NAMALWA (cell line): ENCODE measurements at places on chromosomes 5 and 9.

DNA sequence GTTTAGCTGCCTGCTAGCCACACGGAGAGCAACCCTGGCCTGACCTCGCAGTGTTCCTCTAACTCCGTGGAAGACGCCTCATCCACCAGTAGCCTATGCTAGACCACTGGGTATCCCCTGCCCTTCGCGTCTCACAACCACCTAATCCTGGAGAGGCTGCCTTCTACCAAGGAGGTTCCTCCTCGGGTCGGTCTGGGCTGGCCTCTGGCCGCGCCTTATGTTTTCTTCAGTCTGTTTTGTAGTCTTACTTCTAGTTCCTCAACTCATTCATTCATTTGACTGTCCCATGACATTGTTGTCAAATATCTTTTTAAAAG, 1.6 kb upstream of the TPM2 start:
- no peak for DNase-seq

GRCh38 chr5:59301727-59302126, 591.8 kb downstream of the PDE4D start:
- DNase-seq: no peak

- DNase-seq: no peak
Measured at GRCh38 chr5:78781611-78782286, 133.2 kb upstream of the LHFPL2 start.

GRCh38 chr9:99130069-99130468, 25.2 kb downstream of the TGFBR1 start:
- peak; percentile 56 for DNase-seq

DNA sequence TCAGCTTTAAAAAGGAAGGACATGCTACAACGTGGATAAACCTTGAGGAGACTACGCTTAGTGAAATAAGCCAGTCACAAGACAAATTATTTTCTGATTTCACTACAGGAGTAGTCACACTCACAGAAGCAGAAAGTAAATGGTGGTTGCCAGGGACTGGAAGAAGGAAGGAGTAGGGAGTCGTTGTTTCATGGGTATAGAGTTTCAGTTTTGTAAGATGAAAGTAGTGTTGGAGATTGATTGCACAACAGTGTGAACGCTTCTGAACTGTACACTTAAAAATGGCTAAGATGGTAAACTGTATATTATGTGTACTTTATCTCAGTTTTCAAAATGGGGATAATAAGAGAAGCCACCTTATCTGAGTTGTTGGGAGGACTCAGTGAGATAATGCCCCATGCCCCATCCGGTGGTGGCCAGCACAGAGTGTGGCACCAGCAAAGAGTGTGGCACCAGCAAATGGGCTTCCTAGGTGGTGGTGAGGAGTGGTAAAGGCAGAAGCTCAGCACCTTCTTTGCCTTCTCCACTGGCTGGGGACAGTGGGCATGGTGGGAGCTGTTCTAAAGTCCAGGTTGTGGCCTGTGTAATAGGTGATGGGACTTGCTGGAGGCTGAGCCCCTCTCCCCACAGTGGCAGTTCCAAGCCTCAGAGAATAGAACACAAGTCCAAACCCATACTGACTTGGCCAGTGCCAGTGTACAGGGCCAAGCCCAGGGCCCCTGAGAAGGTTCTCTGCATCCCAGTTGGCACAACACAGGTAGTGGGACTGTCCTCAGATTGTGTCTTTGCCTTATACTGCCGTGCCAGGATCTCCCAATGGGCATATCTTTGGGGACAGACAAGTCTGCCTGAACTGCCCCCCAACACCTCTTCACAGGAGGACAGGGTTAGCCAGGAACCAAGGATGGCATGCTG, 4.4 kb downstream of the SLC22A4 start:
- no peak for DNase-seq

DNA sequence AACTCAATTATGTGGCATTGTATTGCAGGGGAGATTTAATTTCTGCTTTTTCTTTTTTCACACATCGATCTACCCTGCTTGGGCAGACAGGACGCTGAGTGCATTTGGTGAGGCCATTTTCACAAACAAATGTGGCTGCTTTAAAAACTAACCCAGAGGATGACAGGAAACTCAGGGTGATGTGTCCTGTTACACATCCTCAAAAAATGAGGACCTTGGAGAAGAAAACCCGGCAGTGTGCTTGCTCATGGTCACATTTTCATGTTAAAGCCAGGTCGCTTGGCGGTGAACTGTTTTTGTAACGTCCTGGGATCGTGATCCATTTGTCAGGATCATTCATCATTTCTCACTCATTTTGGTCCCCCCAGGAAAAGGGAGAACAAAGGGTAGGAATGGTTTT, 478.3 kb upstream of the ADAMTS16 start:
- DNase-seq: no peak

DNA sequence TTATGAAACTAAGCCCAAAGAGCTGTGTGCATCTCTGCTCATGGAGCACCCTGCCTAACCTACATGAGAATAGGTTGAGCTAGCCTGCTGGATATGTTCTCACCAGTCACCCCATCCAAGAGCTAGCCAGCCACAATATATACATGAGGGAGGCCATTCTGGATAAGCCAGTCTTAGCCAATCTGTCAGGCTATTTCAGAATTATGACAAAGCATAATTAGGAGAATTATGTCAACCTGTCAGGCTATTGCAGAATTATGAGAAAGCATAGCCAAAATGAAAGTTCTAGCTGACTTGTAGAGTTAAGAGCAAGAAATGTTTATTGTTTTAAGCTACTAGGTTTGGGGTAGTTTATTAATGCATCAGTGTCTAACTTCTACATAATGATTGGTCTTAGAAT, 189.8 kb downstream of the WDR70 start:
- no peak for DNase-seq

- DNase-seq: no peak
Measured at GRCh38 chr9:133276001-133276884, 1.2 kb upstream of the ABO start.

DNA sequence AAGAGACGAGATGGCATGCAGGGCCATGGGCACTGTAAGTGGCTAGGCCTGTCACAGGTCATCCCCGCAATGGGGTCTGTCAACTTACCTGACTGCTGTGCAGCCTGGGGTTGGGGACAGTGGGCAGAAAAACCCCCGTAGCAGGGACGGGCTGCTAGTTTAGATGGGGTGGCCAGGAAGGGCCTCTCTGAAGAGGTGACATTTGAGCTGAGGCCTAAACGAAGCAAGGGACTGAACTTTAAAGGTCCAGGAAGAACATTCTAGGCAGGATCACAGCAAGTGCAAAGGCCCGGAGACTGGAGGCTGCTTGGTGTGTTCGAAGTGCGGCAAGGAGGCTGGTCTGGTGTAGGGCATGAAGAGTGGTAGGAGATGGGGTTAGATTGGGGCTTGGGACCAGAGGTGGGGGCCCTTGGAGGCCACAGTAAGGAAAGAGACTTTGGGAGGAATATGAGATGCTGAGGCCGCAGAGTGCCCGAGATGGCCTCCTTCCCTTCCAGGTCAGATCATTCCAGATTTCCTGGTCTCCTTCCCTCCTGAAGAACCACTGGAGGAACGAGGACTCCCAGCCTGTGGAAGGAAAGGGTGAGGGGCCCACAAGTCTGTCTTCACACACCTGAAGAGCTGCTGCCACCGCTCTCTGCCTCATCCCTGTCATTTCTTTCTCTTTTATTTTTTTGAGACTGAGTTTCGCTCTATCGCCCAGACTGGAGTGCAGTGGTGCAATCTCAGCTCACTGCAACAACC, 37.9 kb upstream of the SH3PXD2B start:
- DNase-seq: no peak

DNA sequence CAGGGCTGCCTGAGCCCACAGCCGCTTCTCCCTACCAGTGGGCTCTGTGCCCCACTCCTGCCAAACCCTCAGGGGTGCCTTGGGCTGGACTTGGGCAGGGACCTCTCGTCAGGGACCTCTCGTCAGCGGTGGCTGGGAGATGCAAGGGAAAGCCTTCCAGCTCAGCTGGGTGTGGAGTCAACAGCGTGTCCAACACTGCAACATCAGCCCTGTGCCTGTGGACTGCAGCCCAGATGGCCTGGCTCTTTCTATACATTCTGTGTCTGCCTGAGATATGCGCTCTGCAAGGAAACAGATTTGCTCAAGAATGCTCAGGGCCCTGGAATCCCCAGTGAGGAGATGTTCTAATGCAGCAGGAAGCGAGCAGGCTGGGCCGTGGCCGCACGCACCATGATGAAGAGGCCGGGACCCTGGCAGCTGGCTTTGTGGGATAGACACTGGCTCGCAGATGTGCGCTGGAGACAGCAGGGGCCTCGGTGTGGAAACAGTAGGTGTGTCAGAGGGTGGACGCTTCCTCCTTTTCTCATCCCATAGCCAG, 85.0 kb upstream of the COL5A1 start:
- no peak for DNase-seq

- DNase-seq: no peak
Measured at GRCh38 chr5:134944630-134945029, 23.1 kb upstream of the CATSPER3 start.

DNA sequence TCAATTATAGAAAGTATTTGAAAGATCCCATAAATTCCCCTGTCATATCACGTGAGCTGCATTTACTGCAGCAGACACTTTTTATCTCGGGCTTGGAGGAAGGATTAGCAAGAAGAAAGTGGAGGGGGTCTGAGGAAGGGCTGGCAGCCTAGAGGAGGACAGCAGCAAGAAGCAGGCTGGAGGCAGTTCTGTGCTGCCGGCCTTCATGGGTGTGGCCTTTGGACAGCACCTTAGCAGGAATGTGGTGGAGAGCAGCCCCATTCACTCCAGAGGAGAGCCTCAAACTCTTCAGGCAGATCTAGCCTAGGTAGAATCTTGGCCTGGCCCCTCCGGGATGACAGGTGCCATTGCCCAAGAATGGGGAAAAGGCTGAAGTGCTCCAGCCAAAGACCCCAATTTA, 89.8 kb upstream of the GABRP start:
- no peak for DNase-seq

DNA sequence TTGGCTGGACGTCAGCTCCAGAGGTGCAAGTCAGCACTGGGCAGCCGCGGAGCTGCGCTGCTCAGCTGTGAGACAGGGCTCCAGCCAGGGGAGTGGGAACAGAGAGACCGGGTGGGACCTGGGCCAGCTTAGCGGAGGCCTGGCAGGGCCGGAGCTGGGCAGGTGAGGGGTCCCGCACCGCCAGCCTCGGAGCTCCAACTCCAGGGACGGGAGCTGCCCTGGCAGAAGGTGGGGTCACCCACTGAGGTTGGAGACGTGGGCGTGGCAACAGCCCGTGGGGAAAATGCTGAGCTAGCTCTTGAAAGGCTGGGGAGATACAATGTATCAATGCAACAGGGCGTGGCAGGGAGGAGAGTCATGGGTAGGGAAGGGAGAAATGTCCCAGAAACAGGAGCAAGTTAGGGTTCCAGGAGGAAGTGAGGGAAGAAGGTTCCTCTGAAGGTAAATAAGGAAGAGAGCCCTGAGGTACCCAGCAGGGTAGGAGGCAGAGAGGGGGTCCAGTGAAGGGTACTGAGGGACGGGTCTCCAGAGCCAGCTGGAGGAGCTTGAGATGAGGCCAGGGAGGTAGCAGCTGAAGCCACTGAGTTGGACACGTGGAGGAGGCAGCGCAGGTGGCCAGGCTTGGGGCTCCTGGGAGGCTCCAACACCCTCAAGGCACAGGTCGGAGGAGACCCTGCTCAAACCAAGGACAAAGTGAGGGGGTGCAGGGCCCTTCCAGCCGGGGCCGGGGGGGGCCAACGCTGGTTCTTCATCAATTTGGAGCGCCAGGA, 736 bp upstream of the NKD2 start:
- peak; percentile 31 for DNase-seq
